Thymus (tissue), 14 donors: ENCODE measurements at places on chromosomes 1 and 21.

GRCh38 chr1:215417122-215417521 lies 150.0 kb upstream of the KCTD3 start:
- no peak for DNase-seq

- DNase-seq = no peak
Observed at GRCh38 chr1:43541721-43542401, 11.2 kb downstream of the PTPRF start.

GRCh38 chr1:162849711-162850110 lies 11.3 kb downstream of the CCDC190 start:
- DNase-seq = no peak

GRCh38 chr1:220577926-220578325 lies 50.0 kb downstream of the MARK1 start:
- no peak for DNase-seq

GRCh38 chr1:13523780-13524477 lies 10.1 kb upstream of the LRRC38 start:
- no peak for DNase-seq

DNA sequence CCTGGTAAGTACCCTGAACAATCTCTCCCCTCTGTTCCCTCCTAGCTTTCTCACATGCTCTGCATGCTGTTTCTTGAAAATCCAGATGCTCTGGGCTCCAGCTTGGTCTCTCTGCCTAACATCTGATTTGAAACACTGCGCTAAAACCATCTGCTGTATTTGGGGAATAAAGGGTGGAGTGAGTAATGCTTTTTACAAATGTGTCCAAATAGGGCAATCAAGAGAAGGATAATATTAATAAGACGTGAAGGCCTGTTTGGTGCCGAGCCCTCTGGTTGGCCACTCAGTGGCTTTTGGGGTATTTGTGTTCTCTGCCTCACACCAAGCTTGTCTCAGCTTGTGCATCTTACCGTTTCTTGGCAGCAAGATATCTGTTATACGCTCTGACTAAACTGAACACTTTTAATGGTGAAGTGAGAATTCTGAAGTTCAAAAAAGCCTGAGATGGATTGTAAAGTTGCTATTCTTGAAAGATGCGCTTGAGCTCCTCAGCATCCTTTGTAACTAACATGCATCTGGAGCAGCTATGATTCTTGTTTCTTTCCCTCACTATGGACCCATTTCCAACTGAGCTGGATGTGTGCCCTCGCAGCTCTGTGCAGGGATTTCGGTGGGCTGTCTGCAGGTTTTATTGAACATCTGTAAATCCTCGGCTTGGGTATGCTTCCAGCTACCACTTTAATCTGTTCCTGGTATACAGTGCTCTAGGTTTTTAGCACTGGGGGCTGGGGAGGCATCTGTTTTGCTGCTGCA lies 269.4 kb downstream of the RWDD3 start:
- no peak for DNase-seq

DNA sequence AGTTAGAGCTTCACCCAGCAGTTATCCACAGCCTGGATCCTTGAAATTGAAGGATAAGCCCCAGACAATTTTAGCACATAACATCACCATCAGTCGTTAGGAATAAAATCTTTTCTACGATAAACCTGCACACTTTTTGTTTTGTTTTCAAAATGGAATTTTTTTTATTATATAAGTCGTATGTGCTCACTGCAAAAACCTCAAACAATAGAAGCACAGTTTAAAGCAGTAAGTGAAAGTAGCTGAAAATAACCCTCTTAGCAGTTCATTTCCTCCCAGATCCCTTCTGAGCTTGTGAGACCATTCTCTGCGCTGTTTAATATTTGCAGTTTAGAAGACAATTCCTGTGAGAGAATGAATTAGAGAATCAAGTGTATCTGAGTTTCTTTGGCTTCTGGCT lies 38.3 kb downstream of the ELK4 start:
- DNase-seq = no peak

DNA sequence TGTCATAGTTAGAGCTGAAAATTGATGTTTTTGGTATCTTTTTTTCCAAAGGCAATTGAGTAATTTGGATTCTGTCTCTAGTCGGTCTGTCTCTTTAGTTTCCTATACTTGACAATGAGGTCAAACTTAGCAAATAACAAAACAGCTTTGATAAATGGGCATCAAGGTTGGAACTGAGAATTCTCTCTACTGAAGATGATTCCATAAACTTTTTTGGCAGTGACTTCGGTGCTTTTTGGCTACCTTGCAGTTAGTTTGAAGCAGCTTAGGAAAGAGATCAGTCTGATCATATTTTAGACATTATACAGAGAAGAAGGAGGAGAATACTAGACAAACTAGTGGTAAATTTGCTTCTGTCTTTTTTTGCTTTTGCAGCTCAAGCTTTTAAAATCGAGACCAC lies 559 bp downstream of the VCAM1 start:
- DNase-seq = no peak

GRCh38 chr1:61993331-61993961 lies 201.2 kb upstream of the L1TD1 start:
- DNase-seq = no peak

DNA sequence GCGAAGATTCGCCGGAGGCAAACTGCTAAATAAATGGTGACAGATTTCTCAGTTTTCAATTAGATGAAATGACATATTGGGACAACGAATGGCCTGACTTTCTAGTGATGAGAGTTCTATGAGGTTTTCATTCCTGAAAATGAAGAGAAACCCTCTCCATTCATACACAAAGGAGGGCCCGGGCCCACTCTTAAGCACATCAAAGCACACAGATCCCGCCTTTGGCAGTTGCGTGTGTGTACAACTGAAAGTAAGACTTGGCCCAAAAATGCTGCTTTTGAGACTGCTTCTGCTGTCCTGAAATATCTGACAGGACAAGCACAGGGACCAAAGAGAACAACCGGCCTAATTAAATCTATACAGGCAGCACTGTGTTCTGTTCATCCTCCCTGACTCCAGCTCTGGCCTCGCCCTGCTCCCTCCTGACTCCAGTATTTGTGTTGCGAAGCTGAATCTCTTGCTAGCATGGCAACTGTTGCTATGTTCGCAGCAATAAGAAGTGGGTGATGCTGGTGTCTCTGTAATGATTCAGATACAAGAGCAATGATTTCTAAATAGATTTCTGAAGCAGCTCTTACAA lies 7.4 kb downstream of the LRRC53 start:
- DNase-seq = no peak

DNA sequence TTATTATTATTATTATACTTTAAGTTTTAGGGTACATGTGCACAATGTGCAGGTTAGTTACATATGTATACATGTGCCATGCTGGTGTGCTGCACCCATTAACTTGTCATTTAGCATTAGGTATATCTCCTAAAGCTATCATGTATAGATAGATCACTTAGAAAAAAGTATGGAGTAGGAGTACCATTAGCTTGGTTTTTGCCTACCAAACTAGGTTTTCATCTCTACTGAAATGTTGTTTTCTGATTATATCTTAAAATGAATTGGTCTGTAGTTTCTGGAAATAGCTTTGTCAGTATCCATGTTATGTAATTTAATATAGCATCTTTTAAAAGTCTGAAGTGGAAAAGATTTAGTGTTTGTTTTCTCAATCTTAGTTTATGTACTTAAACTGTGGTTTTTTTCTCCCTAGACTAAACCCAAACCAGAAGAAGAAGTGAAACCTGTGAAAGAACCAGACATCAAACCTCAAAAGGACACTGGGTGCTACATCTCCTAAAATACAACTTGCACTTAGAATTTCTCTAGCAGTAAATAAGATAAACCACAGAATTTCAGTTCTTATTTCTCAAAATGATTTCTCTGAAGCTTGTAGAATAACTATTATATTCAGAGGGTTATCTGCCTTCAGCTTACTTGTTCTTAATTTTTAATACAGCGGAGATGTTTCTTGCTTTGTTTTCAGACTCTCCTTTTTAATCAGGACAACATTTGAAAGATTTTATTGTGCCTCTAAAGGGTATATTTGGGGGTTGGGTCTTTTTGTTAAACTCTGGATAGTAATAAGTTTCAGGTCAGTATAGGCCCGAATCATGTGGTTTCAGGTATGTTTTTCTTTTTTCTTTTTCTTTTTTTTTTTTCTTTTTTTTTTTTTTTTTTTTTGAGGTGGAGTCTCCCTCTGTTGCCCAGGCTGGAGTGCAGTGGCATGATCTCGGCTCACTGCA lies 4.5 kb upstream of the FAM177B start:
- peak; percentile 5 for DNase-seq

DNA sequence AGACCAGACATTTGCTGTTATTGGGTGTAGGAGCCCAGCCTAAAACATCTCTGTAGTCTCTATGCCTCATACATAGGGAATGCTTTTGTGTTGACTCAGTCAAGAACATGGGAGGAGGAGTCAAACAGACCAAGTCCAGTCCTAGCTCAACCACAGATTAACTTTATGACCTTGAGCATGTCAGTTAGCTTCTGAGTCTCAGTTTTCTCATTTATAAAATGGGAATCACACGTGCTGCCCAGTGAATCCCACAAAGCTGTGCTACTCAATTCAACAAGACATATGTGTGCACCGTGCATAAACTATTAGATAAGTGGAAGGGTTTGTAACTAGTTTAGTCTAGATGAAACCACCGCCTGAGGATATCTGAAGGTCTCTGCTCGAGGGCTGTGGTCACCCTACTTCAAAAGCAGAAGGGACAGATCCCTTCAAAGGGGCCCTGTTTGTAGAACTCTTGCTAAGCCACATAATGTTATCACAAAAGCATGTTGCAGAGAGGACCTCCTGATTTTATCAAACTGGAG lies 109.5 kb upstream of the NFIA start:
- no peak for DNase-seq

DNA sequence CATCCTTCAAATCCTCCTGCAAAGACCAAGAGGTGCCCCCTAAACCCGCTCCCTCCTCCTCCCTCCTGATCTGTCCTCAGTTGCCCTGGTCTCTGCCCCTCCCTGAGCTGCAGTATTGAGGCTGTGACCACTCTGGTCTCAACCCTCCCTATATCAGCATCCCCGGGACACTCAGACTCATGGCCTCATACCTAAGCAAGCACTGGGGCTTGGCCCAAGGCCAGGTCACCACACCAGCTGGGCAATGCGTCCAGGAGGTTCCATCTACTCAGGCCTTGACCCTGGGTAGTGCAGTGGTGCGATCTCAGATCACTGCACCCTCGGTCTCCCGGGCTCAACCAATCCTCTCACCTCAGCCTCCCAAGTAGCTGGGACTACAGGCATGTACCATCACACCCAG lies 9.8 kb downstream of the KIF17 start:
- DNase-seq = no peak

- no peak for DNase-seq
Observed at GRCh38 chr1:966135-966703, at the start of gene PLEKHN1. PLEKHN1 (plus strand) TSS chr1:966482; CDS start chr1:966532, 50 bp downstream.

- no peak for DNase-seq
Observed at GRCh38 chr21:35520302-35520701, 471.2 kb upstream of the RUNX1 start.

DNA sequence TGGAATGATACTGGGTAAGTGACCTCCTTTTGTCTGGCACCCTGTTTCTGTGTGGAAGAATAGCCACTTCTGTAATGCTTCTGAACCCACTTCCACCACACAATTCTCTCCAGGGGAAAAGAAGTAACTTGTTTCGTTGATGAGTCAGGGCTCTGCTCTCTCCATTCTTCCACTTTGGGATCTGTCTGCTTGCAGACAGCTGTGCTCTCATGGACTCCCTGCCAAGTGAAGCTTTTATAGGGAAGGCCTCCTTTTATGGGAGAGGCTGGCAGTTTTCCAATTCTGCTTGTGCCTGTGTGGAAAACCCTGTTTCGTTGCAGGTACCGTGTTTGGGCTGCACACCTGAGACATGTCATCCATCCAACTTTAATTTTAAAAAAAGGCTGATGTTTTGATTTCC lies 130.7 kb downstream of the GIPC2 start:
- DNase-seq = no peak

DNA sequence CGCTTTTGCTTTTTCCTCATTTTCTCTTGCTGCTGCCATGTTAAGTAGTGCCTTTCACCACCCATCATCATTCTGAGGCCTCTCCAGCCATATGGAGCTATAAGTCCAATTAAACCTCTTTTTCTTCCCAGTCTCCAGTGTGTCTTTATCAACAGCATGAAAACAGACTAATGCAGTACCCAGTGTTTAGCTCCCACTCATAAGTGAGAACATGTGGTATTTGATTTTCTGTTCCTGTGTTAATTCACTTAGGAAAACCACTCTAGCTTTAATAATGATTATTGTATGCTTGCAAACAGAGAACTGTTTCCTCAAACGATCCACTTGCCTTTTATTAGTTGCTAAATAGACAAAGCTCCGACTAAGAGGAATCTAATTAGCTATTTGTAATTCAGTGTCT lies 43.3 kb downstream of the IL23R start:
- no peak for DNase-seq

- no peak for DNase-seq
Observed at GRCh38 chr1:207854001-207854400, 56.9 kb downstream of the CD34 start.

DNA sequence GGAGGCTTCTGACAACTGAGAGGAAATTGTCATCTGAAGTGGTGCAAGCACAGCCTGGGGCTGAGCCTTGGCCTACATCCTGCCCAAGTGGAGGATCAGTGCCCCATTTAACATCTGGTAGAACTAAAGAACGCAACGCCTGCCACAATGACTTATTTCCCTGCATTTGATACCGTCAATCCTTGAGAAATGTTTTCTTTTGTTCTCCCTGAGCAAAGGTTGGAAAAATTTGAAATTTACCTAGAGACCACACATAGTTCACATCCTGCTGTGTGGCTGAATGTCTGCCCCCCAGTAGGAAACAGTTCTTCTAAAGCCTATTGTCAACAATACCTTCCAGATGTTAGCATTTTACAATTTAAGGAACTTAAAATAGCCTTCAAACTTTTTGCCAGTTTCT lies 5.6 kb upstream of the RGS4 start:
- no peak for DNase-seq

GRCh38 chr1:116064616-116065015 lies 46.6 kb upstream of the MAB21L3 start:
- DNase-seq = no peak

DNA sequence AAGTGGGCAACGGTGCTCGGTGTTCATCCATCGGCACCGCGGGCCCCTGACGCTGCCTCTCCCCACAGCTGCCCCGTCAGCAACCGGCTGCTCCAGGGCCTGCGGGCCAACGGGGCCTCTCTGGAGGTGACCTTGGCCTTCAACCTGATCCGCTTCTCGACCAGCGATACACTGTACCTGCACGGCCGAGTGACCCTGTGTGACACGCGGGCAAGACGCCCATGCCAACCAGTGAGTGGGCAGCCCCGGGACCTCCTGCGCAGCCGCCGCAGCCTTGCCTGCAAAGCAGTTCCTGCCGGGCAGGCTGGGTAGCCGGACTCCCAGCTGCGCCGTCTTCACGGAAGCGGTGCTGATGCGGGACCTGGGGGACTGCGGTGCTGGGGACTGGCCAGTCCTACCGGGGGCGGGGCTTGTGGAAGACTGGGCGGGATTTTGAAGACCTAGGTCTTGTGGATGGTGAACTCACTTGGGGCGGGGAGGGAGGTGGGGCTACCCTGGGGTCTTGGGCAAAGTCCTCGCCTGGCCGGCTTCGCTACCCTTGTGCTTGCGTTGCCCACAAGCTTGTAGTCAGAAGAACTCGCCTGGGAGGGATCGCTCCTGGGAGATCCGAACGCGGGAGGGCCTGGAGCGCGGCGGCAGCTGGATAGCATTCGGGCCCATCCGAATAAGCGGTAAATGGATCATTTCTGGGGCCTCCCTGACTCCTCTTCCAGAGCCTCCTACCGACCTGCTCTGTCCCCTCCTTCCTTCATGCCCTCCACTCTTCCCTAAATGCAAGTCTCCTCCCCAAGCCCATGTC lies 8.8 kb upstream of the CEP85 start:
- no peak for DNase-seq

GRCh38 chr1:201740670-201741111 lies 88.3 kb upstream of the IPO9 start:
- DNase-seq = no peak

- no peak for DNase-seq
Observed at GRCh38 chr1:155900161-155900560, 11.0 kb downstream of the RIT1 start.
